Lung (tissue), 17 donors: ENCODE measurements at places on chromosomes 6 and 20. TPM values are rescaled to one million over a fixed set of nuclear protein-coding genes. Genes with fewer than 3 reads are reported as not detected.

- DNase-seq, result no peak
- no peak overlapping the region for H3K27ac ChIP-seq
- H3K4me1 ChIP-seq, result no peaks in the 10 kb centered on the region
- no peaks in the 10 kb centered on the region for H3K27me3 ChIP-seq
- H3K4me3 ChIP-seq, result no peak overlapping the region
These were observed 43.5 kb upstream of the NFATC2 start for GRCh38 chr20:51586005-51586440.

GRCh38 chr6:163490826-163491577, 76.5 kb downstream of the QKI start:
- peaks cover 38% of the 10 kb centered on the region for H3K4me1 ChIP-seq
- H3K4me3 ChIP-seq, result no peak overlapping the region
- DNase-seq, result peak; percentile 69
- no peak overlapping the region for H3K27ac ChIP-seq

- no peak overlapping the region for H3K4me3 ChIP-seq
- no peak for DNase-seq
- no peaks in the 10 kb centered on the region for H3K4me1 ChIP-seq
These were observed 30.5 kb upstream of the SASH1 start for GRCh38 chr6:148311966-148312669.

DNA sequence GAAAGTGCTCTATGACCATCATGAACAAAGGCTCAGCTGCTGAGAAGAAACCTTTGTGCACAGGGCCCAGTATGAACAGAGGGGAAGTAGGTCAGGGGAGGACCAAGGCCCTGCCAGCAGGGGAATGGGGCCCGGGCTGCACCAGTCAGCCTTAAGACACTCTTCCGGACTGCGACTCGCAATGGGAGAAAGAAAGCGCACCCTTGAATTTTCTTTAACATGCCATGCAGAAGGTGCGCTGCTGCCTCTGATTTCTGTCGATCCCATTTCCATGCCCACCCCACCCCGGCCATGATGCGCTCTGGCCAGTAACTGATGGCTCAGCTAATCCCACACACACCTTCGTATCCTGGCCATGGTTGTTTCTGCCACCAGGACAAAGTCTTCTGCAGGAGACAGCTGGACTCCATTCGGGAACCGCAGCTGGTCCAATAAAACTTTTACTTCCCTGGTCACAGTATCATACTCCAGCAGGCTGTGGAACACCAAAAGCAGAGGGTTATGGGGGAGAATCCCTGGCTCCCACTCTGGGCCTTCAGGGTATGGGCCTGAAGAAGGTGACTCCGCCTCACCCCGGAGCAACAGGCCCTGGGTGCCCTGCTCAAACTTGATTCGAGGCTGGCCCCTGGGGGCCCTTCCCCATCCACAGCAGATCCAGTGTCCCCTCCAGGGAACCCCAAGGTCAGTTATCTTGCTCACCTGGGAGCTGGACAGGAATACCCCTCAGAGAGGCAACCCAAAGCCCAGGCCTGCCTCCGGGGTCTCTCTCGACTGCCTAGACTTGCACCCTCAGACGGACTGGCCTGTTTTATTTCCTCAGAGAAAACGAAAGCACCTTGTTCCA, 20.3 kb downstream of the CST7 start:
- peak; percentile 6 for DNase-seq
- no peaks in the 10 kb centered on the region for H3K27me3 ChIP-seq
- peaks cover 64% of the 10 kb centered on the region for H3K36me3 ChIP-seq
- no peaks in the 10 kb centered on the region for H3K4me1 ChIP-seq

GRCh38 chr20:58109126-58109880, 119.2 kb downstream of the ANKRD60 start:
- peaks cover under 1% of the 10 kb centered on the region for H3K27me3 ChIP-seq
- H3K36me3 ChIP-seq, result no peaks in the 10 kb centered on the region
- no peak for DNase-seq

- H3K4me3 ChIP-seq, result no peak overlapping the region
- no peak for DNase-seq
- no peaks in the 10 kb centered on the region for H3K4me1 ChIP-seq
These were observed 31.4 kb upstream of the SLA2 start for GRCh38 chr20:36677422-36677771.

GRCh38 chr6:105077596-105078385, 102.0 kb downstream of the POPDC3 start:
- peaks cover 3% of the 10 kb centered on the region for H3K4me1 ChIP-seq
- H3K36me3 ChIP-seq, result no peaks in the 10 kb centered on the region
- no peak overlapping the region for H3K4me3 ChIP-seq
- peak; percentile 76 for DNase-seq
- no peaks in the 10 kb centered on the region for H3K27me3 ChIP-seq
- H3K27ac ChIP-seq, result no peak overlapping the region

DNA sequence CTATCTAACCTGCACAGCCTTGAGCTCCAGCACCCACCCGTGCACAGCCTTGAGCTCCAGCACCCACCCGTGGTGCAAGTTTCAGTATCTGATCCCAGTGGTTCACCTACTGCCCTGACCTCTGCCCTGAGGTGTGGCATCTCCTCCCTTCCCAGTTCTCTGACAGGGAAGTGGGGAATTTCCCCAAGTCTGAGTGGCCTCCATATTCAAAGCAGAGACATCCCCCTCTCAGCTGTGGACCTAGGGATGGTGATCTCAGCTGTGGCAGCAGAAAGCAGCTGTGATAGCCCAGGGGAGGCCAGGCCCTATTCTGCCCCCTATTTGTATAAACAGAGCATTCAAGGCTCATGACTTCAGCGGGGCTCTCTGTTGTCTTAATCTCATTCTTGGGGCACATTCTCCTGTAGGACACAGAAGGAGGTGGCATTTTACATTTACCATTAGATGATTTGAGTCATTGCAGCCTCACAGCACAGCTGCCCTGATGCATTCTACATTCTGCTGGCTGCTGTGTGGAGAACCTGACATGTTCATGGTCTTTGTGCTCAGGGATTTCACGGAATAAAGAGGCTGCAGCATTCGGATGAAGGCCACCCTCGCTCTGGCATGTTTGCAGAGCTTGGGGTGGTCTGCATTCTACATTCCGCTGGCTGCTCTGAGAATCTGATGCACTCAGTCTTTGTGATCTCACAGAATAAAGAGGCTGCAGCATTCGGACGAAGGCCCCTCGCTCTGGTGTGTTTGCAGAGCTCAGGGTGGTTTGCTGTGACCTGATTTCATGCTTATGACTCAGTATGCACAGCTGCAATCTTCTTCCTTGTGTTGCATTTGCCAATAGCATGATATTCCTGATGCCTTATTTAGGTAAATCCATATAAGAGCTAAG, 16.9 kb downstream of the GPR31 start:
- no peaks in the 10 kb centered on the region for H3K4me1 ChIP-seq
- no peaks in the 10 kb centered on the region for H3K36me3 ChIP-seq
- H3K4me3 ChIP-seq, result no peak overlapping the region
- no peaks in the 10 kb centered on the region for H3K27me3 ChIP-seq
- H3K27ac ChIP-seq, result no peak overlapping the region

- no peak overlapping the region for H3K4me3 ChIP-seq
- peaks cover 9% of the 10 kb centered on the region for H3K4me1 ChIP-seq
- DNase-seq, result no peak
- no peak overlapping the region for H3K27ac ChIP-seq
These were observed 104.8 kb upstream of the KCNG1 start for GRCh38 chr20:51127713-51128112.

GRCh38 chr6:163164175-163164900, 250.2 kb upstream of the QKI start:
- H3K36me3 ChIP-seq, result no peaks in the 10 kb centered on the region
- H3K4me3 ChIP-seq, result no peak overlapping the region
- DNase-seq, result no peak

DNA sequence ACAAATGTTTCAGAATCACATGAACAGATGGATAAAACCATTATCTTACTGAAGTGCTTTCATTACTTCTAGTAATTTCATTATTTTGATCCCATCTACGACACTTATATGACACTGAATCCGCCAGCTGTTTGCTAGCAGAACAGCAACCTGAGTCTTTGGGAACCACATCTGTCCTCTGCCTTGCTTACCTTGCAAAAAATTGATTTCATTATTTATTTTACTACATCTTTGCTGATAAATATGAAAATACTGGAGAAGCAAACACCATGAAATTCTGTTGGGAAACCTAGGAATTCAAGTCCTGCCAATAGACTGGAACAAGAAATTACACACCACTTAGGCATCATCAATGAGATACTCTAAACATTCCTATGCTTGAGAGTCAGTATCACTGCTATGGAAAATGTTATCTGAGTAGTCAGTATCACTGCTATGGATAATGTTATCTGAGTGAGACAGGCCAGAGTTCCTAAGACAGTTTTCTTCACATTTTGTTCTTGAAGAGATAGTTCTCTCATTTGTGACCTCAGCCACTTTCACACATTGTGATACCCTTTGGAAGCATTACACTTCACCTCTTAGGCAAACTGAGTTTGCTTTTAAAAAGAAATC, 91.9 kb downstream of the PDE10A start:
- no peak overlapping the region for H3K4me3 ChIP-seq
- H3K4me1 ChIP-seq, result peaks cover 2% of the 10 kb centered on the region
- no peak for DNase-seq

DNA sequence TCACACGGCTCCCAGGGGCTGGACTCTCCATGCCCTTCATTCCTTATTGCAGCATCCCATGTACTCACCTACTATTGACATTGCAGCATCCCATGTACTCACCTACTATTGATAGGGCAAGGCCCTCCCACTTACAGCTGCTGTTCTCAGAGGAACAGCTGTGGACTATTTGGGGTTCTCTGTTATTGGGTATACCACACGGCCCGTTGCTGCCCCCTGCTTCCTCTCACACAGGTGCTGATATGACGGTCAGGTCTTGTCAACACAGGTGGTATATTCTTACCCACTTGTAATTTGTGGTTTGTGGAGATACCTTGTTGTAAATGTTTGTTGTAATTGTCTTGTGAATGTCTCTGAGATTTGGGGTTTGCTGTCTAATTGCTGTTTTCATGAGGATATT, 18.8 kb downstream of the ALDH5A1 start:
- H3K27me3 ChIP-seq, result no peaks in the 10 kb centered on the region
- no peak overlapping the region for H3K4me3 ChIP-seq
- no peak overlapping the region for H3K27ac ChIP-seq
- DNase-seq, result no peak
- no peaks in the 10 kb centered on the region for H3K36me3 ChIP-seq
- no peaks in the 10 kb centered on the region for H3K4me1 ChIP-seq

- no peaks in the 10 kb centered on the region for H3K4me1 ChIP-seq
- peak; percentile 30 for DNase-seq
- H3K27me3 ChIP-seq, result no peaks in the 10 kb centered on the region
- H3K36me3 ChIP-seq, result no peaks in the 10 kb centered on the region
- no peak overlapping the region for H3K4me3 ChIP-seq
These were observed 617.2 kb upstream of the ID4 start for GRCh38 chr6:19219931-19220330.

DNA sequence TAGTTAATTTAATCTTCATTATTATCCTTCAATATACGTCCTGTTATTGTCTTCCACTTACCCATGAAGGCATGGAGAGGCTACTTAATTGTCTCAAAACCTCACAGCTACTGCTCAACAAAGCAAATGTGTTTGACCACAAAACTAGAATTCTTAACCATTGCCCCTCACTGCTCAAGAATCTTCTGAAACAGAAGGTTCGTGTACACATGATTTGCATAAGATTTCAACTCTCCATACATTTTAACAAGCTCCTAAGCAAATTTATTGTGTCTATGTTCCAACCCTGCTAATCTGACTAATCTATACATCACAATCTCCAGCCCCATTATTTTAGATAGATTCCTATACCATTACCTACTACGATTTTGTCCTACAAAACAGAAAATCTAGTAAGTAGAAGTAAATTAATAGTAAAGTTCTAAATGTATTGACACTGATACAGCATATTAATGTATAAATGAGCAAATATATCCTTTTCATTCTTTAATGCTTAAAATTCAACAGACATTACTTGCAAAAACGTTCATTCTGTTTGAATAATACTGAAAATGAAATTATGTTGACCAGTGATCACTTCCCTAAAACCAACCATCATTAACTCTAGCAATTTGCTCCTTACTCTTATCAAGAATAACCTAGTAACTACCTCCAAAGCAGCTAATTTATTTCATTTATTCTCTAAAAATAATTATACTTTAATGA, 89.7 kb upstream of the RNF217 start:
- peaks cover 7% of the 10 kb centered on the region for H3K4me1 ChIP-seq
- H3K27me3 ChIP-seq, result no peaks in the 10 kb centered on the region
- no peak overlapping the region for H3K4me3 ChIP-seq
- no peak overlapping the region for H3K27ac ChIP-seq

DNA sequence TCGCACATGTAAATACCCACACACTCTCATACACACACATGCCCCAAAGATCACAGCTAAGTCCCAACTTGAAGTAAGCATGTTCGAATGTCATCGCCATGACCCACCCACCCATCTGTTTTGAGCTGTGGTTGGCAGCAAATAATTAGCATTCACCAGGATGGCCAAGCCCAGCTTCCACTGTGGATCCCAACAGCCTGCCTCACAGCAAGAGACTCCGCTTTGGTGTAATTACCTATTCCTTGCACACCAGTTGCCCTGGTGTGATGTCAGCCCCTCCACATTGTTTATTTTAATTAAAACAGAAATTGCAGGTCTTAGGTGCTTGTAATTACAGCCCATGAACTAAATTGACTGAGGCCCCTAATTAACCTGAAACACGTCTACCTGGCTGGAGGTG, 81.1 kb downstream of the MAFB start:
- H3K4me1 ChIP-seq, result no peaks in the 10 kb centered on the region
- no peaks in the 10 kb centered on the region for H3K36me3 ChIP-seq
- no peak overlapping the region for H3K27ac ChIP-seq
- no peaks in the 10 kb centered on the region for H3K27me3 ChIP-seq
- no peak for DNase-seq
- no peak overlapping the region for H3K4me3 ChIP-seq

DNA sequence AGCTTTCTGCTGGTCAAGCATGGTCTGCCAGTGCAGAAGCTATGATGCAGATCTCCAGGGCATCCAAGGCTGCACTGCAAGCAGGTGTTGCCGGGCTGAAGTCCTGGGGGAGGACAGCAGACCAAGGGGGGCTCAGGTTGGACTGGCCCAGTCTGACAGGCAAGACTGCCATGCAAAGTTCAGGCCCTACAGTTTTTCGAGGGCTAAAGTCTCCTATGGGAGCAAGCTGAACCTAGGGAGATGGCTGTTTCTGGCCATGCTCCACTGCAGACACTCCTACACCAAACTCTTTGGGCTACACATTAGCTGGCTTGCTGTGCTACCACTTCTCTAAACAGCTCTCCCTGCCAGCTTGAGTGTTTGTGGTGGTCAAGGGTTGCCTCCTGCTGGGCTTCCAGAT, 130.0 kb upstream of the SYNCRIP start:
- no peaks in the 10 kb centered on the region for H3K4me1 ChIP-seq
- H3K4me3 ChIP-seq, result no peak overlapping the region
- no peak for DNase-seq
- no peaks in the 10 kb centered on the region for H3K36me3 ChIP-seq
- H3K27me3 ChIP-seq, result no peaks in the 10 kb centered on the region

- no peak overlapping the region for H3K27ac ChIP-seq
- no peak overlapping the region for H3K4me3 ChIP-seq
- H3K4me1 ChIP-seq, result peaks cover 3% of the 10 kb centered on the region
- DNase-seq, result peak; percentile 80
- H3K27me3 ChIP-seq, result no peaks in the 10 kb centered on the region
- no peaks in the 10 kb centered on the region for H3K36me3 ChIP-seq
These were observed 96.6 kb upstream of the FOXP4 start for GRCh38 chr6:41449399-41450245.

- DNase-seq, result peak; percentile 56
- no peak overlapping the region for H3K27ac ChIP-seq
- no peaks in the 10 kb centered on the region for H3K36me3 ChIP-seq
- H3K4me3 ChIP-seq, result no peak overlapping the region
- no peaks in the 10 kb centered on the region for H3K4me1 ChIP-seq
These were observed 689.3 kb downstream of the HACE1 start for GRCh38 chr6:104170401-104170800.

The MARCKS gene
- polyA plus RNA-seq, result 67.4 TPM

The TPD52L1 gene
- polyA plus RNA-seq, result 17.8 TPM

The SPATA25 gene
- polyA plus RNA-seq, result 0.97 TPM

The CLVS2 gene
- polyA plus RNA-seq, result not detected

The TCP11 gene
- 0.16 TPM for polyA plus RNA-seq
